A549 treated with Hydrocortisone at 1 μM for 4 hours (cell line): ENCODE measurements at places on chromosomes 12 and 14. TPM values are rescaled to one million over a fixed set of nuclear protein-coding genes. Genes with fewer than 3 reads are reported as not detected.

The GRIN2B gene
- total RNA-seq: 3.7 to 4.9 TPM (median 4.7 TPM) in 5 replicates

The LRTM2 gene
- 0.07 to 0.15 TPM in 2 of 5 replicates, not detected in the others for total RNA-seq

The ADAMTS20 gene
- not detected in 5 replicates for total RNA-seq

The TMEM120B gene
- total RNA-seq: 13.2 to 18.7 TPM (median 16.0 TPM) in 5 replicates

The ZFHX2 gene
- total RNA-seq: 0.73 to 1.1 TPM (median 0.82 TPM) in 5 replicates

The NOP9 gene
- total RNA-seq: 13.0 to 18.8 TPM (median 16.2 TPM) in 5 replicates

The CLEC14A gene
- not detected in 5 replicates for total RNA-seq

The IFT81 gene
- 12.3 to 24.2 TPM (median 16.7 TPM) in 5 replicates for total RNA-seq

The CLEC1A gene
- not detected in 5 replicates for total RNA-seq

The HOXC11 gene
- 0.73 to 0.98 TPM (median 0.91 TPM) in 5 replicates for total RNA-seq

The ZNF891 gene
- 0.16 to 0.46 TPM (median 0.37 TPM) in 5 replicates for total RNA-seq

The SERPINA4 gene
- 0.05 to 0.08 TPM (median 0.06 TPM) in 3 of 5 replicates, not detected in the others for total RNA-seq

The GCH1 gene
- total RNA-seq: 3.5 to 4.2 TPM (median 3.8 TPM) in 5 replicates

The GSC gene
- 0.28 to 0.31 TPM (median 0.30 TPM) in 5 replicates for total RNA-seq

The AMIGO2 gene
- 49.8 to 91.4 TPM (median 75.9 TPM) in 5 replicates for total RNA-seq

The UNG gene
- total RNA-seq: 86.9 to 98.2 TPM (median 89.4 TPM) in 5 replicates

The IL22 gene
- not detected in 5 replicates for total RNA-seq

The CIDEB gene
- 0.13 to 0.22 TPM (median 0.22 TPM) in 5 replicates for total RNA-seq

The KCNH3 gene
- 1.7 to 3.3 TPM (median 2.1 TPM) in 5 replicates for total RNA-seq

The NFE2 gene
- 0.10 TPM in 1 of 5 replicates, not detected in the others for total RNA-seq

The A2M gene
- total RNA-seq: 0.13 to 0.29 TPM (median 0.14 TPM) in 4 of 5 replicates, not detected in the other

The CCDC177 gene
- total RNA-seq: 0.02 to 0.06 TPM (median 0.04 TPM) in 4 of 5 replicates, not detected in the other

The FGD4 gene
- total RNA-seq: 12.4 to 23.0 TPM (median 18.2 TPM) in 5 replicates

The OAS1 gene
- 27.1 to 42.4 TPM (median 35.3 TPM) in 5 replicates for total RNA-seq

The LTB4R2 gene
- total RNA-seq: 3.0 to 4.9 TPM (median 3.8 TPM) in 5 replicates

The SPTB gene
- total RNA-seq: 1.5 to 1.9 TPM (median 1.7 TPM) in 5 replicates

The IFI27L1 gene
- total RNA-seq: 18.8 to 21.4 TPM (median 19.4 TPM) in 5 replicates

The PRKCH gene
- 4.6 to 6.6 TPM (median 5.5 TPM) in 5 replicates for total RNA-seq

The SMCO2 gene
- 0.25 TPM in 1 of 5 replicates, not detected in the others for total RNA-seq

The CYP46A1 gene
- 0.06 to 0.17 TPM (median 0.09 TPM) in 5 replicates for total RNA-seq

The PRH2 gene
- total RNA-seq: 0.29 to 0.47 TPM in 2 of 5 replicates, not detected in the others

The SRGAP1 gene
- 9.6 to 12.8 TPM (median 10.2 TPM) in 5 replicates for total RNA-seq

The TPPP2 gene
- total RNA-seq: not detected in 5 replicates

The SOAT2 gene
- total RNA-seq: 0.10 to 0.37 TPM (median 0.26 TPM) in 5 replicates

The EIF2S3B gene
- 0.43 to 0.97 TPM (median 0.52 TPM) in 5 replicates for total RNA-seq
